ENCODE measurements at places on chromosomes 11 and 22. TPM values are rescaled to one million over a fixed set of nuclear protein-coding genes. Genes with fewer than 3 reads are reported as not detected.

GRCh38 chr11:62726915-62727164 lies 417 bp downstream of the HNRNPUL2 start:
- peak; percentile 3 for ATAC-seq

GRCh38 chr11:120167659-120168058 lies 29.7 kb upstream of the TRIM29 start:
- no peak for ATAC-seq

DNA sequence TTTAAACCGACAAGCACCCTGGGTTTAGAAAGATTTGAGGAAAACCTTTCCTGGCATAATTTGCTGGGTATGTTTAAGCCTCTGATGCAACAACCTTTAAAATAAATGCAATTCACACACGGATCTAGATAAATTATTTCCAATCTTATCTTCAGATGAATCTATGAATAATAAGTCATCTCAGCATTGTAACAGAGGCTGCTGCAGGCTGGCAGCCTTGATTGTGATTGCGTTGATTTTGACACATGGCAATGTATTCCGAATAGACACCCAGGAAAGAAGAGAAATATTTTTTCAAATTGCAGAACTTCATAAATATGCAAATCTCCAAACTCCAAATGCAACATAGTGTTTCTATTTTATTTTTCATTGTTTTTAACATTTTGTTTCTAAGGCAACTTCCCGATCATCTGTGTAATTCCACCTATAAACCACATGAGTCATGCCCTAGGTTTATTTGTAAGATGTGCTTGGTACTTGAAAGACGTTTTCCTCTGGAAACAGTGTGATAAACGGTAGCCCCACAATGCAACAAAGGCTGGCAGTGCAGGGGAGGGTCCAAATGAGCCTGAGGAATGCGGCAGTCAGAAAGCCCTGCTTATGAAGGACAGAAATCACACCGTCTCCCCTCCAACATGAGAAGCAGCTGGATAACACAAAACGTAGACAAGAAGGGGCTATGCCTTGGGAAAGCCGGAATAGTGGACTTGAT lies 359.0 kb downstream of the BRD1 start:
- ATAC-seq, result no peak

DNA sequence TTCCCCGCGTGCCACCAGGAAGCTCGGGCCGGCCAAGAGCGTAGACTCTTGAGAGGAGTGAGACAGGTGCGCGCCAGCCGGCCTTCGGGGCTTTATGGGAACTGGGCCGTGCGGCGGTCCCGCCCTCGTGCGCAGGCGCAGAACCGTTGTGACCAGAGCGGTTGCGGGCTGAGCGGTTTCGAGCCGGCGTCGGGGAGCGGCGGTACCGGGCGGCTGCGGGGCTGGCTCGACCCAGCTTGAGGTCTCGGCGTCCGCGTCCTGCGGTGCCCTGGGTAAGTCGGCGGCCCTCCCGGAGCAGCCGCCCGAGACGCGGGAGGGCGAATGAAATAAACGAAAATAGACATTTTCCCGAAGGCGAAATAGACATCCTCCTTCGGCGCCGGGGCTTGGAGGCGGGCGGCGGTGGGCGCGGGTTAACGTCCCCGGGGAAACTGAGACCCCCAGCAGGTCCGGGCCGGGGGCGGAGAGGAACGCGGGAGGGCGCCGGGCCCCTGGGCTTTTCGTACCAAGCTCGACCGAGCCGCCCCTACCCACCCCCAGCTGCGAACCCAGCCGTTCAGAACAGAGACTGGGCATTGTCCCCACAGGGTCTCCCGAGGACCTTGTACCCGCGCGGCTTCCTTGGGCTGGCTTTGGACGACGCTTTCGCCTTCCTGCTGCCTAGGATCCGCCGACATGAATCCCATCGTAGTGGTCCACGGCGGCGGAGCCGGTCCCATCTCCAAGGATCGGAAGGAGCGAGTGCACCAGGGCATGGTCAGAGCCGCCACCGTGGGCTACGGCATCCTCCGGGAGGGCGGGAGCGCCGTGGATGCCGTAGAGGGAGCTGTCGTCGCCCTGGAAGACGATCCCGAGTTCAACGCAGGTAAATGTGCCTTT lies at the start of gene ASRGL1:
ASRGL1 (plus strand) TSS at position 146 of the 879 bp plus-strand sequence; CDS start at position 676, 530 bp downstream.
- peak; percentile 87 for ATAC-seq

DNA sequence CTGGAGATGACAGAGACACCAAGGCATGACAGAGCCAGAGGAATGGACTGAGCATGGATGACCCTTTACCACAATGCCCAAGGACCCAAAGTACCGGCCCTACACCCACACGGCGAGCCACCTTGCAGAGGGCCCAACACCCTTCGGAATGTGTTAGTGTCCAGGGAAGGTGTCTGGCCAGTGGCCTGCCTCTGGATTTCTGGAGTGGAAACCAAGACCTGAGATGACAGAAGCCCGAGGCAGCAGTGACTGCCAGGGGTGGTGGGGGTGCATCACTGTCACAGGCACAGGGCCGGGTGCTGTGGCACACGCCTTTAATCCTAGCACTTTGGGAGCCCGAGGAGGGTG lies 28.7 kb downstream of the PDGFB start:
- ATAC-seq, result no peak

DNA sequence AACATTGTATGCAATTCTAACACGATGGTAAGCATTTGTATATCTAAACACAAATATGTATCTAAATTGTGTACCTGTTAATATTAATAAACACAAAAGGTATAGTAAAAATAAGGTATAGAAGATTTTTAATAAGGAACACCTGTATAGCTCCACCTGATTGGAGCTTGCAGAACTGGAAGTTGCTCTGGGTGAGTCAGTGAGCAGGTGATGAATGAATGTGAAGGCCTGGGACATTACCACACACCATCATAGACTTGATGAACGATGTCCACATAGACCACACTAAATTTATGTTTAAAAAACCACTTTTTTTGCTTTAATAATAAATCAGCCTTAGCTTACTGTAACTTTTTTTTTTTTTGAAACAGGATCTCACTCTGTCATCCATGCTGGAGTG lies 97.6 kb upstream of the CLMP start:
- no peak for ATAC-seq

- no peak for ATAC-seq
Observed at GRCh38 chr11:71486320-71486719, 33.3 kb downstream of the NADSYN1 start.

GRCh38 chr11:77289737-77290136 lies 11.7 kb downstream of the GDPD4 start:
- ATAC-seq, result no peak

GRCh38 chr22:36103891-36104290 lies 56.7 kb downstream of the APOL3 start:
- ATAC-seq, result no peak

DNA sequence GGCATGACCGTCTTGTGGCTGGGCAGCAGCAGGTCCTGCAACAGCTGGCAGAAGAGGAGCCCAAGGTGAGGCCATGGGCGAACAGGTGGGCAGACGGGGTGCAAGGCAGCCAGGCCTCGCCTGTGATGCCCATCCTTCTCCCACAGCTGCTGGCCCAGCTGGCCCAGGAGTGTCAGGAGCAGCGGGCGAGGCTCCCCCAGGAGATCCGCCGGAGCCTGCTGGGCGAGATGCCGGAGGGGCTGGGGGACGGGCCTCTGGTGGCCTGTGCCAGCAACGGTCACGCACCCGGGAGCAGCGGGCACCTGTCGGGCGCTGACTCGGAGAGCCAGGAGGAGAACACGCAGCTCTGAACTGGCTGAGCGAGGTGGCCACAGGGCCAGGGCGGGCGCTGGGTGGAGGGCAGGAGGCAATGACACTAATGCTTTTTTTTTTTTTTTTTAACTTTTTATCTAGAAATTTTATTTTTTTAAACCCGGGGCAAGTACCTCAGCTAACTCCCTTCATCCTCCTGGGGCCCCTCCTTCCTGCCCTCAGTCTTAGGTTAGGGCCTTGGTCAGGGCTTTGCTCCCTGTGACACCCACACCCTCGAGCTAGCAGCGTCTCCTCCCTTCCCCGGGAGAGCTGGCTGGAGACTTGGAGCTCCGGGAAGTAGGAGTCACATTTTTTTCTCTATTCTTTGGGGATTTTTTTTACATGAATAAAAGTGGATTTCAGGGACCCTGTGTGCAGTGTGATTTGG lies 16.0 kb downstream of the PLCB3 start:
- ATAC-seq, result no peak

DNA sequence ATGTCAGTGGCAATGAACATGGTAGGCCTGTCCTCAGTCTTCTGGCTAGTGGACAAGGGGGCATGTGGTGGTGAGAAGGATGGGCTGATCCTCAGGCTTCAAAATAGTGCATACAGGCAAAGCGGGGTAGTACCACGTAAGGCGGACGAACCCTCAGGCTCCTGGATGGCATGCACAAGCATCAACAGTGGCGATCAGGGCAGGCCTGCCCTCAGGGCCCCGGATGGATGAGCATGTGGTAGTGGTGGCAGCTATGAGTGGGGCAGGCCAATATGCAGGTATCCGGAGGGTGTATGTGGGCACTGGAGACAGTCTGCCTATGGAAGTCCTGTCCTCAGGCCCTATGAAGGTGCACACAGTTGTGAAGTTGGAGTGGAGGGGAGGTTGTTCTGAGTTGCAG lies 163.8 kb downstream of the GUCY1A2 start:
- ATAC-seq, result no peak

DNA sequence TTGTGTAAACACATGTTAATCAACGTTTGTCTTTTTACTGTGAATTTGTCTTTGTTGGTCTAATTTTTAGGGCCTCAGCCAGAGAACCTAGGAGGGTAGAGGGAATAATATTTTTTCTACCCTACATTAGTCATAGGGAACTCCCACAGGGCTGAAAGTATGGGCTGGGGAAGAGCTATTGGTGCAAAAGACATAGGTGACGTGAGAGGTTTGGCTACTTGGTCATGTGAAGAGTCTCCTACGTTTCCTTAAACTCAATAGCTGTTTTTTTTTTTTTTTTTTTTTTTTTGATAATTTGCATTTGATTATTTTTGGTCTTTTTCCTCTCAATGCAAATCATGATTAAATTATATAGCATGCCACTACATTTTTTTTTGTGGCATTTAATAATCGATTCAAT lies 15.9 kb upstream of the MMP7 start:
- ATAC-seq, result peak; percentile 44

- no peak for ATAC-seq
Observed at GRCh38 chr11:59173080-59173963, 1.4 kb downstream of the DTX4 start.

DNA sequence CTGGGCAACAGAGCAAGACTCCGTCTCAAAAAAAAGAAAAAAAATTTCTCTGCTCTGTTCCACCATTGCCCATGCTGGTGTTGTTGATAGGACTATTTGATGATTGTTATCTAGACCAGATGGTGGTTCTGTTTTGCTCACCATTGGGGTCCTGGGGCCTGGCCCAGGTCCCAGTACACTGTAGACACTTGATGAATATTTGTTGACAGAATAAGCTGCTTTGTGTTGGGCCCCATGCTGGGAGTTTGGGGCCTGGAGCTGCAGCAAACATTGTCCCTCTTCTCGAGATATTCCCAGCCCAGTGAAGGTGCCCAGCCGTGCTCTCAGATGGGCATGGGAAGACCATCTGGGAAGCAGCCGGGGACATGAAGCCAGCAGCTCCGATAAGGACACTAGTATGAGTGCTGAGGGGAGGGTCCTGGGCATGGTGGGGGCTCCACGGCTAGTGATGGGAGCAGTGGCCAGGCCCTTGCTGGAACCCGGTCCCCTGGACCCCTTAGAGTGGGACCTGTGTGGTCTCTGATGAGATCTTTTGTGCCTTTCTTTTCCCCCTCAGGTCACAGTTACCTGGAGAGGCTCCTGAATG lies 13.6 kb downstream of the INCENP start:
- no peak for ATAC-seq

GRCh38 chr22:19066531-19067271 lies 55.5 kb downstream of the DGCR2 start:
- no peak for ATAC-seq

DNA sequence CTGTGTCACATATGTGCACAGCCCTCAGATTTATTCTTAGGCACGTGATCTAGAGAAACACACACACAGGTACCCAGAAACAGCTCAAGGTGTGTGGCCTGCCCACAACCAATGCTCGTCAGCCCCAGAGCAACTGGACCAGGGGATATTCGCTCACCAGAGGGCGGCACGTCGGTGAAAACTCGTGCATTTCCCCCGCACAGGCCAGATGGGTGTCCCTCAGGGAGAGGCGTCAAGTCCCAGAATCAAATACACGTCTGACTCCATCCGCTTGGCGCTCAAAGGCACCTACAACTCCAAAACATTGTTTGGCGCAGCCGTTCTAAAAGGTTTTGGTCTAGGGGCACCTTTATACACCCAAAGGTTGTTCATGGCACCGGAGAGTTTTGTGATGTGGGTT lies 429.0 kb downstream of the BRD1 start:
- ATAC-seq, result no peak

DNA sequence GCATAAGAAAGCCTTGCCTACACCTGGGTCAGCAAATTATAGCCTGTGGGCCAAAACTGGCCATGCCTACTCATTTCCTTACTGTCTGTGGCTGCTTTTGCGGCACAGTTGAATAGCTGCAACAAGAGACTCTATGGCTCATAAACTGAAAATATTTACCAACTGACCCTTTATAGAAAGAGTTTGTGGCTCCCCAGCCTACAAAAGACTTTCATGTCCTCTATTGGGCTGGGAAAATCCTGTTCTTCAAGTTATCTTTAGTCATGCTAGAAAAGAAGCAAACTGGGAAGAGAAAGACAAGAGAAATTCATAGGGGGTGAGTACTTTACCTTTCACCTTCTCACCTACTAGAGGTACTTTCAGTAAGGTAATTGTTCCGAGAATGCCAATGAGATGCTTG lies 175.1 kb downstream of the SWAP70 start:
- ATAC-seq, result peak; percentile 48

GRCh38 chr11:111189466-111189865 lies 56.1 kb upstream of the POU2AF2 start:
- no peak for ATAC-seq

- no peak for ATAC-seq
Observed at GRCh38 chr11:134762248-134763029, 350.4 kb upstream of the B3GAT1 start.

- no peak for ATAC-seq
Observed at GRCh38 chr11:30485756-30486155, 100.4 kb downstream of the MPPED2 start.

- ATAC-seq, result no peak
Observed at GRCh38 chr11:74950374-74950969, 1.4 kb downstream of the SPCS2 start.

DNA sequence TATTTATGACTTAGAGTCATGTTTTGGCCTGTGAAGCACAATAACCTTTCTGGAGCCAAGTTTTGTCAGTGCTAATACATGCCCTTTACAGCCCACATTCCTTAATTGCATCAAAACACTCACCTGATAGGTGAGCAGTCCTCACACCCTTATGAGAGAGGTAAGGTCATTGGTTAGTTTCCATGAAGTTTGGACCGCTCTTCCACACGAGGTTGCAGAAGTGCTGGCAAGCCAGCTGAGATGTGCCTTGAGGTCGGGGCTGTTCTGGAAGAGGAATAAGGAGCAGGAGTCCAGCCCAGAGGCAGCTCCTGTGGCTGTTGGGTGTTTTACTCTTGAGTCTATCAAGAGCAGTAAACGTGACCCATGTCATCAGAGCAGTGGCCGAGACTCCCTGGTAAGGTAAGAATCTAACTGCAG lies 76.3 kb downstream of the CYB5R2 start:
- ATAC-seq, result no peak

PATE2 gene
- total RNA-seq, result not detected

TEX12 gene
- 0.99 TPM for total RNA-seq

PLAAT3 gene
- 5.4 TPM for total RNA-seq

TOP3B gene
- total RNA-seq, result 34.6 TPM

ZC3H12C gene
- 2.9 TPM for total RNA-seq

SCGB1A1 gene
- total RNA-seq, result not detected

All from activated T-helper 17 cell treated with anti-CD3 and anti-CD28 coated beads, Interleukin-2, amount 50 U/mL, for 72 hours (primary cell).